ENCODE measurements at places on chromosomes 12 and 14. TPM values are rescaled to one million over a fixed set of nuclear protein-coding genes. Genes with fewer than 3 reads are reported as not detected.

OR4E2 gene
- not detected for total RNA-seq

CD163L1 gene
- total RNA-seq, result 0.84 TPM

CMTM5 gene
- total RNA-seq, result not detected

NEDD8 gene
- 158 TPM for total RNA-seq

PMCH gene
- 1.3 TPM for total RNA-seq

- DNase-seq, result no peak
Observed at GRCh38 chr14:98210045-98210672, 1061.8 kb downstream of the BCL11B start.

DNA sequence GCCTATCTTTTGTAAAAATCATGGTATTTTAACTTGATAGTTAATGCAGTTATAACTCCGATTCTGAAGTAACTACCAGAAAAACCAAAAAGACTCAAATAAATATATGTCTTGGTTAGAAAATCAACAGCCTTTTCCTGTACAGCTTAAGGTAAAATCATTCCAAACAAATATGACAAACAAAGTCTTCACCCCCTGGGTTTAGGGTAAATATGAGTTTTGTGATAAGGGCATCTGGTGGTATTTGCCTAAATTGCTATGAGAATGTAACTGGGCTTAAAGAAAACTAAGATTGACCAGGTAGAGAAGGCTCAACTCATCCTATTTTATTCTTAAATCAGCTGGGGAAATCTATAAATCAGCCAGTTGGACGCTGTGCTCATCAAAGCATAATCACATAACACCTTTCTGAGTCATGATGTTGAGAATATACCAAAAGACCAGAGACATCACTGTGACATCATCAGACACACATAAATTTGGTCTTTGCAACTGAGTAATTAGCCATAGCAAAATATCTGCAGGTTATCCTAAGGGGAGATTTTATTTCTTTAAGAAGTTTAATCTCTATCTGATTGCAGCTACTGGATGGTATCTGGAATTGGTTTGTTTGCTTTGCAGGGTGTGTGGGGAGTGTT lies 133.9 kb downstream of the STXBP6 start:
- DNase-seq, result no peak

GRCh38 chr14:26963711-26964110 lies 365.9 kb upstream of the NOVA1 start:
- no peak for DNase-seq

- peak; percentile 77 for DNase-seq
Observed at GRCh38 chr14:69643430-69644200, 32.2 kb downstream of the SUSD6 start.

- DNase-seq, result no peak
Observed at GRCh38 chr12:76264611-76265012, 83.6 kb downstream of the BBS10 start.

- DNase-seq, result peak; percentile 44
Observed at GRCh38 chr12:109625131-109625559, 51.6 kb downstream of the MVK start.

DNA sequence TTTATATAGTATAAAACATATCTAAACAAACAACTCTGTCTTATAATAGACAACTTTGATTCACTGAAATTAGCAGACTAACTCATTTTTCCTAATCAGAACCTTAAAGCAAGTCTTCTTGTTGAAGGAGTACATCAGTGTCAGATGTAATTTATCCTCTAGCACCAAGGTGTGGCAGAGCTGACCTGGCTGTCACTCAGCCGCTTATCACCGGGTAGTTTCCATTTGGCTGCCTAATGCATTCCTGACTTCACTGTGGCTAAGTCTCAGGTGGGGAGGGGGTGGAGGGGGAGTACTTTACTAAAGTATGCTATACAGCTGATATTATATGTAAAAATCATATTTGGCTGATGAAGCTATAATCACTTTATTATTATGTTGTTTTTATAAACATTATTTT lies 339.9 kb upstream of the RGS6 start:
- DNase-seq, result peak; percentile 29

- no peak for DNase-seq
Observed at GRCh38 chr12:103966736-103967135, 1.1 kb downstream of the TDG start.

All from hepatocyte (in vitro differentiated cells).